ENCODE measurements at places on chromosomes 13 and 19.
A peak's percentile ranks its signal among the peaks of the same experiment; 100 is the strongest.

GRCh38 chr13:30172593-30173302 is 134.6 kb downstream of the KATNAL1 start:
- DNase-seq: no peak

- no peak for DNase-seq
These were observed 4.6 kb upstream of the LYPD5 start for GRCh38 chr19:43806848-43807247.

GRCh38 chr13:52179925-52180324 is 20.5 kb upstream of the NEK3 start:
- DNase-seq: no peak

- no peak for DNase-seq
These were observed 2.8 kb downstream of the SWSAP1 start for GRCh38 chr19:11377237-11377636.

GRCh38 chr13:111335298-111335697 is 14.9 kb downstream of the TEX29 start:
- no peak for DNase-seq

DNA sequence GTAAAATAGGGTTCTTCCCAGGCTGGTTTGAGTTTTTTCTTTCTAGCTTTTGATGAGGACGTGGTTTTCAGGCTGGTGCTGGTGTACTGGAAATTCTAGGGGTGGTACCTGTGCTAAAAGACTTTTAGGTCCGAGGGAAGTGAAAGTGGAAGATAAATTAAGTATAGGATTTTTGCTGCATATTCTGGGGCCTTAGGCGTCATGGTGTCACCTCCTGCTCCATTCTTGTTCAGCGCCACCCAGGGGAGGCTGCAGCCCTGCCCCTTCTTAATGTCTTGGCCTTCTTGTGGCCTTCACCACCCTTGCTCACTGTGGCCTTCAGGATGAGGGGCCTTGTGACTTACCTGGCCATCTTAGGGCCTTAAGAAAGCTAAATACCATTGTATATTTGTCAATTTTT is 12.4 kb downstream of the ZNF552 start:
- no peak for DNase-seq

DNA sequence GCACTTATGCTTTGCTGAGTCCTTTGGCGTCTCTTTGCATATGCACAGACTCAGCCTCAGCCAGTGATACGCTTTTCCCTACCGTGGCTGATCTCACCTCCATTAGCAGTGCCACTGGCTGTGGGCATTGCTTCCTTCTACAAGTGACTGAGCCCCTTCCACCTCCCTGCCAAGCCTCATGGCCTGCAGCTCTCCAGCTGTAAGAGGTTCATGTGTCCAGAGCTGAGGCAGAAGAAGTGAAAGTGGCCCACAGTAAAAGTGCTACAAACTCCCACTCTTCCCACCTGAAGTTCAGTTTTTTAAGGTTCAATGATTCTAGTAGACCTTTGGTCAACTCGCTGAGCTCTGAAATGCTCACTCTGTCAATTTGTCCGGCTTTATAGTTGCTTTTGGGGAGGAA is 44.7 kb downstream of the SMARCA4 start:
- DNase-seq: no peak

GRCh38 chr19:10567656-10568055 is 1.1 kb downstream of the CDKN2D start:
- DNase-seq: no peak

DNA sequence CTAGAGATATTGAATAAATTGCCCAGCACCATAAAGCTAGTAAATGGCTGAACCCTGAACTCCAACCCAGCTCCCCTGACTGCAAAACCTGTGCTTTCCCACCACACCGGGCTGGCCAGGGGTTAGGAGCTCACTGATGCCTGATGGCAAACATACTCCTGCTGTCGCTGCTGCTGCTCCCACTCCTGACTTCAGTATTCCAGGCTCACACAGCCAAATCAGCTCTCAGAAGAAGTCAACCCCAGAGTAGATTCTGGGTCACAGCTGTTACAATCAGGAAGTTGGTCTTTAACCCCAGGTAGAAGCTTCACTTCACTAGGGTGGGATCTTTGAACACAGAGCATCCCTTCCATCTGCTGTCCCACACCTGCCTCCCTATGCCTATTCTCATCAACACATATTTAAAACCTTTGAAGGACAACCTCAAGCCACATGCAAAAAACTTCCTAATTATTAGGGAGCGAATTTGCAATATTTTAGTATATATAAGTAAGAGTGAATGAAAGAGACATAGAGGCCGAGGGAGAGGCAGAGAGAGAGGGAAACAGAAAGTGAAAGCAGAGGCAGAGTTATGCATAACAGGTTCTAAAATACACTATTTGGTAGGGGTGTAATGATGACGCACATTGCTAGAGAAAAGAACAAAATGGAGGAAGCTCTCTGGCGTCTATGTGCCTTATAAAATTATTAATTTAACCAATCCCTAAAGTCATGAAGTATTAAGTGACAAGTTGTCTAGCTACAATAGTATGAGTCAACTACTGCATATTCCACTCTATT is 99.4 kb upstream of the SERP2 start:
- DNase-seq: no peak

DNA sequence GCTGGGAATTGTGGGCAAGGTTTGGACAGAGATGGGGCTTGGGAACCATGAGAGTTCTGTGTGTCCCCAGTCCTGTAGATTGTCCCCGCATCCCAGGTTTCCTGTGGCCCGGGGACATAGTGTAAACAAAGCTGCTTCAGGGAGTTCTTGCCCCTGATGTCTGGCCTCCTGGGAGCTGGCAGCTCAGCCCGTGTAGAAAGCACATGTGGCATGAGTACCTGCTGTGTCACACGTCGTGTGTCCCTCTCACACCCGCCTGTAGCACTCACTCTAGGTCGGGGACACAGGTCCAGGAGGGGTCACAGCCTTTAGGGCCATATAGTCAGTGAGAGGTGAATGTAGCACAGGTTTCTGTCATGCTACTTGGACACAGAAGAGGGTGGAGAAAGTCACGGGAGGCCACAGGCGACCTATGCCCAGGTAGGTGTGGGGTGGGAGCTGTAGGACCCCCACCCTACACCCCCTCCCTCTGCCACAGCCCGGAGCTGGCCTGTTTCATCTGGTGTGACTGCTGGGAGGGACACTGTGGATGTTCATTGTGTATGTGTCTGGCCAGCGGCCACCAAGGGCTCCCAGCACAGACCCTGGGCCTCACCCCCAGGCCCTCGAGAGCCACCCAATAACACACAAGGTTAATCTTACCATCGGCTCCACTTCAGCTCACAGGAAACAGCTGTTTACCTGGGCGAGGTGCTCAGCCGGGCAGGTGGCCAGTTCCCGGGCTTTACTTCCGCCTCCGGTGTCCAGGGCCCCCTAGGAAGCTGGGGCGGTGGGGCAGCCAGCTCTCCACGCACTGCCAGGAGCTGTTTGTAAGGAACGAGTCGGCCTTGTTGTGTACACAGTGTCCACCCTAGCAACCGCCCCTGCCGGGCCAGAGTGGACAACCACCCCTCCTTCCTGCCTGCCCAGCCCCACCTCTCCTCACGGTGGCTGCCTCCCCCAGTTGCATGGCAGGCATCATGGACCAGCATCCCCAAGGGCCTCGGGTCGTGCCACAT is 49.7 kb downstream of the COMP start:
- peak; percentile 97 for DNase-seq

DNA sequence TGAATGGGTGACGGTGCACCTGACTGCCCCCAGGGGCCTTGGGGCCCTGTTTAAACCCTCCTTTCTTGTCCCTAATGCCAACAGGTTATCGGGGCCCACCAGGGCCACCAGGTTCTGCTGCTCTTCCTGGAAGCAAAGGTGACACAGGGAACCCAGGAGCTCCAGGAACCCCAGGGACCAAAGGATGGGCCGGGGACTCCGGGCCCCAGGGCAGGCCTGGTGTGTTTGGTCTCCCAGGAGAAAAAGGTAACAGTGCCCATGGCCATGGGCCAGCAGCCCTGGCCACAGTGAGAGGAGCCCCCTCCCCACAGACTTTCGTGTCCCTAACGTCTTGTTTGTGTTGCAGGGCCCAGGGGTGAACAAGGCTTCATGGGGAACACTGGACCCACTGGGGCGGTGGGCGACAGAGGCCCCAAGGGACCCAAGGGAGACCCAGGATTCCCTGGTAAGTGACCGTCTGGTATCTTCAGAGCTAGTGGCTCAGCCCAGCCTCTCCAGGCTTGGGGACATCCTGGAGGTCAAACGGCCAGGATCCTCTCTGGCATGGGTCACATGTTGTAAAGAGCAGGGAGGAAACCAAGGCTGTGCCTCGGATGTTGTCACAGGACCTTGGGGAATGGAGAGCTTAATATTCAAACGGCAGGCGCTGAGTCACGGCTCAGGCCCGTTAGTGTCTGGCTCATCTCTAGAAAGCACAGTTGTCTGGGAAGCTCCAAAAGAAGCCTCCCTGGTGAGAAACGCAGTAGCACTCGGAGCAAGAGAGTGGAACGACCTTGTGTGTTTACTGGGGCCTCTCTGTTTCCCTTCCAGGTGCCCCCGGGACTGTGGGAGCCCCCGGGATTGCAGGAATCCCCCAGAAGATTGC is 58.3 kb downstream of the RAB20 start:
- no peak for DNase-seq

- DNase-seq: no peak
These were observed 56.7 kb upstream of the WASF3 start for GRCh38 chr13:26500618-26501320.

- DNase-seq: no peak
These were observed 113.5 kb downstream of the MYO16 start for GRCh38 chr13:108742701-108743451.

DNA sequence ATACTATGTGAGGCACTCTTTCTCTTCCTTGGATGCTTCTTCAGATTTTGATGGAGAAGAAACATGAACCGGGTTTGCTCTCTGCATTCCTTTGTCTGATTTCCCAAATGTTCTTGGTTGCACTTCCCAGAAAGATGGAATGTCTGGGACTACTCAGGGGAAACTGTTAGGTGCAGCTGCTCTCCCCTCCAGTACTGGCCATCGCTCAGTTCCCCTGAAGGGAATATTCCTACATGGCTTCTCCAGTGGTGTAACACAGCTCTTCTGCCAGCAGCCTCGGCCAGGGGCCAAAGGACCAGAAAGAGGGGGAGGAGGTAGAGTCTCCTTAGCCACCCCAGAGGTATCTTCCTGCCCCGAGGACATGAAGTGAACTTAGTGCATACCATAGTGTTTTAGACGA is 33.5 kb upstream of the SPRY2 start:
- DNase-seq: no peak

- DNase-seq: peak; percentile 38
These were observed 33.4 kb upstream of the FRY start for GRCh38 chr13:31998131-31998530.

- peak; percentile 54 for DNase-seq
These were observed 173.2 kb downstream of the FLT1 start for GRCh38 chr13:28321756-28322155.

GRCh38 chr13:57346786-57347185 is 179.8 kb downstream of the PRR20E start:
- no peak for DNase-seq

- peak; percentile 62 for DNase-seq
These were observed 30.2 kb upstream of the EVI5L start for GRCh38 chr19:7799640-7800355.

DNA sequence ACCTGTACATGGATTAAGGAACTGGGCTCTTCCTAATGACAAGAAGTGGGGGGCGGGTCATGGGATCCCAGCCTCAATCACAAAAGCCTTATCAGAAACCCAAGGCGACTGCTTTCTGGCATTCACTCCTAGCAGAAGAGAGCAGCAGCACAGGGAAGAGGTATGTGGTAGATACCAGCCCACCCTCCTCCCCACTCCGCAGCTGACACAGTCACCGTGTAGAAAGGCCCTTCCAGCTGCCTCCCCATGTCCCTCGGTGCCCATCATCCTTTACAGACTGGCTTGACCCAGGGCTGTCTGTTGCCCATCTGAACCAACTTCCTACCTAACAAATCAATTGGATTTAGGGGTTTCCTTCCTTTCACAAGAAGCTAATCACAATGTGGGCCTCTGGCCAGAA is 3.1 kb upstream of the DHRS12 start:
- DNase-seq: no peak

DNA sequence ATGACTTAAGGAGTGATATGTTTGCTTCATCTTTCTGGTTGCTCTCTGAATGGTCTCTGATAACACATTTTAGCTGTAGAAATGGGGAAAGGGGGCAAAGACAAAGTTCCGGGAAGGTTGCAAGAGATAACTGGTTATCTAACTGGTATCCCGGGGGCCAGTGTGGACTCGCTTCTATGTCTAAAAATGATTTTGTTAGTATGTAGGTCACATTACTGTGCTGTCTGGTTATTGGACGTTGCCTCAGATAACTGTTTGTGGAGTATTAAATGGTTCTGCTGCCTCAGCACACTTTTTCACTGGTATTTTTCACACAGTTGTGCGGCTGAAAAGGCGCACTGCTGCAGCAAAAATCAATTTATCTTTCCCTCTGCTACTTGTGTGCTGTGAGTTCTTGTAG is 63.0 kb upstream of the ZNF536 start:
- no peak for DNase-seq

DNA sequence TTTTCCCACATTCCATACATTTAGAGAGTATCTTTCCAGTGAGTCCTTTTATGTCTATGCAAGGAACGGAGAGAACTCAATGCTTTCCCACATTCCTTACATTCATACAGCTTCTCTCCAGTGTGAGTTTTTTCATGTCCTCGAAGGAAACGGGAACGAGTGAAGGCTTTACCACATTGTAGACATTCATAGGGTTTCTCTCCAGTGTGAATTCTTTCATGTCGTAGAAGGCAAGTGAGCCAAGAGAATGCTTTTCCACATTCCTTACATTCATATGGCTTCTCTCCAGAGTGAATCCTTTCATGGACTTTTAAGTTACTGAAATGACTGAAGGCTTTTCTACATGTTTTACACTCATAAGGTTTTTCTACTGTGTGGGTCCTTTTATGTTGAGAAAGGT is 17.1 kb downstream of the ZNF823 start:
- DNase-seq: no peak

GRCh38 chr19:16945364-16945714 is 56.5 kb downstream of the F2RL3 start:
- DNase-seq: no peak

- no peak for DNase-seq
These were observed 219.7 kb downstream of the LMO7 start for GRCh38 chr13:75855847-75856246.

- peak; percentile 96 for DNase-seq
These were observed 4.1 kb upstream of the KCNC3 start for GRCh38 chr19:50333235-50333736.

DNA sequence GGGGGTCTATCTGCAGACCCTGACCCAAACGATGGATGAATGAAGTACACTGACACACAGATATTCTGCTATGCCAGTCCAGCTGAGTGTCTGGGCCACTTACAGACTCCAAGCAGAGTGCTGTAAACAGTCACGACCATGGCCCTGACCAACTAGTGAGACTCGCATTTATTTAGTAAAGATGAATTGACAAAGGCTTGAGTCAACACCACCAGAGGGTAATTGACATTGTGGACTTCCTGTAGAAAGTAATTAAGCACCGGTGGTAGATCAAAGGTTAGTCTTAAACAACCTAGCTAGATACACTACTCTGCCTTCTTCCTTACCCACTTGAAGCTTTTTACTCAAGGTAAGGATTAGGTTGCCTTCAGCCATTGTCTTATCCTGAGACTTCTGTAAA is 63.4 kb upstream of the KPNA3 start:
- DNase-seq: no peak

GRCh38 chr13:110436276-110436675 is 125.2 kb downstream of the RAB20 start:
- no peak for DNase-seq
